Esophagus squamous epithelium (tissue), 5 donors: ENCODE measurements at places on chromosomes 3 and 15.

GRCh38 chr3:138032567-138032966, 22.6 kb downstream of the CLDN18 start:
- no peak for DNase-seq

- no peak for DNase-seq
These were observed 80.4 kb downstream of the TRANK1 start for GRCh38 chr3:36864180-36865053.

DNA sequence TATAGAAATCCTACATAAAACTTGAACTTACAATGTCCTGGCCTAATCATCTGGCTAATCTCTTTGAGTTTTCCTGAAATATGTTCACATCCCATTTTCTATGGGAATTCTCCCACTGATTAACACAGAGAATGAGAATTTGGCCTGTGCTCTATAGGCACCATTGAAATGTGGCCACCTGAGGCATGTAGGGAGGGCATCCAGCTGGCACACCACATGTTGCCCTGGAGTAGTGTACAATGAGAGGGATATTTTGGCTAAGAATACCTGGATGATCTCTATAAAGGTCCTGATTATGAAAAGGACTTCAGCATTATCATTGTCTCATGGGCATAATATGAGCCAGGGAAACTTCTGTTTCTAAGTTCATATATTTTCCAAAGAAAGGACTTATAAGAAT, 324.0 kb downstream of the ZBTB20 start:
- no peak for DNase-seq

GRCh38 chr3:156642750-156643728, 31.4 kb upstream of the TIPARP start:
- DNase-seq = no peak

GRCh38 chr15:31352911-31353811, 26.5 kb downstream of the KLF13 start:
- no peak for DNase-seq

GRCh38 chr3:16509721-16510619, 3.5 kb downstream of the RFTN1 start:
- DNase-seq = no peak

DNA sequence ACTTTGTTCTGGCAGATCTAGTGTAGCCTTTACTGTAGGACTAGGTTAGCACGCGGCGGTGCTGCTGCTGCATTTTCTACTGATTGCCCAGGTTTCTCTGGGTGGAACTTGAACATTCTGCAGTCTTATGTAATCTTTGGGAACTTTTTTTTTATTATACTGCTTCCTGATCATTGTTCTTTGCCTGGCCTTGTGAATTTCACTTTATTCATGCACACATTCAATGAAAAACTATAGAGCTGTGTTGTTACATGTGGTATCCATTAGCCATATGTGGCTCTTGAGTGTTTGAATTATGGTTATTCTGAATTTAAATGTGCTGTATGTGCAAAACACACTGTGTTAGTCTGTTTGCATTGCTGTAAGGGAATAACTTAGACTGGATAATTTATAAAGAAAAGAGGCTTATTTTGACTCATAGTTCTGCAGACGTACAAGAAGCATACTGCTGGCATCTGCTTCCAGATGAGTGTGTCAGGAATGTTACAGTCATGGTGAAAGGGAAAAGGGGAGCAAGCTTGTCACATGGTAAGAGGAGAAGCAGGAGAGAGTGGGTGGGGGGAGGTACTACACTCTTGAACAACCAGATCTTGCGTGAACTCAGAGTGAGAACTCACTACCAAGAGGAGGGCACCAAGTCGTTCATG, 26.5 kb downstream of the MEF2A start:
- no peak for DNase-seq
